Dermis blood vessel endothelial cell (primary cell): ENCODE measurements at places on chromosomes 13 and 19. TPM values are rescaled to one million over a fixed set of nuclear protein-coding genes. Genes with fewer than 3 reads are reported as not detected.

Gene CD320
- 38.8 and 57.5 TPM in 2 replicates for total RNA-seq

- DNase-seq = no peak
These were observed 289.2 kb downstream of the FGF9 start for GRCh38 chr13:21960108-21960507.

GRCh38 chr13:46520166-46520565 lies 32.8 kb upstream of the LRCH1 start:
- DNase-seq = peak; percentile 94

- DNase-seq = no peak
These were observed 2.1 kb upstream of the VWA8 start for GRCh38 chr13:41962994-41963393.

DNA sequence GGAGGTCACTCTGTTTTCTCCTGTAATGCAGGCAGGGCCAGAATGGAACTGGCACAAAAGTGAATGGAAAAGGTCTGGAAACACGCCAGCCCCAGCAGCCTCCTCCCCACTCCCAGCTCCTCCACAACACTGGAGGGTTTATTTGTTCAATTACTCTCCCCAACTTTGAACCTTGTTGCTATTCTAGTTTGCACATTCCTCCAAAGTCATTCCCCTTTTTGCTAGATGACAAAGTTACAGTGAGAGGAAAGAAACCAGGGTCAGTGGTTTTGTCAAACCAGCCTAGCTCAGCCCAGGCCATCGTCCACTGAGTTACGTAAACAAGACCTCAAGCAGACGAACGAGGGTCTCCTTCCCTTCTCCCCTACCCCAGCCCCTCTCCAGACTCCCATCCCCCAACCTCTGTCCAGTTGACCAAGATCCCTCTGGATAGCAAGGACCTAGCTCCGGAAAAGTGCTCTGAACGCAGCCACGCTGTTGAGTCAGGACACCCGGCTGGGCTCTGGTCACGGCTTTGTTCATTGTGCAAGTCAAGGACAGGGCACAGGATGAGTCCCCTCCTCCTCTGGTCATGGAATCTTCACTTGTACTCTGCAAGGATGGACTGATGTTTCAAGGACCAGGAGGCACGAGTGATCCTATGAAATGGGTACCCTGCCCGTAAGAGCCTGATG lies 180.0 kb downstream of the USP12 start:
- DNase-seq = no peak

GRCh38 chr19:57583104-57583520 lies 833 bp upstream of the ZIK1 start:
- DNase-seq = no peak

DNA sequence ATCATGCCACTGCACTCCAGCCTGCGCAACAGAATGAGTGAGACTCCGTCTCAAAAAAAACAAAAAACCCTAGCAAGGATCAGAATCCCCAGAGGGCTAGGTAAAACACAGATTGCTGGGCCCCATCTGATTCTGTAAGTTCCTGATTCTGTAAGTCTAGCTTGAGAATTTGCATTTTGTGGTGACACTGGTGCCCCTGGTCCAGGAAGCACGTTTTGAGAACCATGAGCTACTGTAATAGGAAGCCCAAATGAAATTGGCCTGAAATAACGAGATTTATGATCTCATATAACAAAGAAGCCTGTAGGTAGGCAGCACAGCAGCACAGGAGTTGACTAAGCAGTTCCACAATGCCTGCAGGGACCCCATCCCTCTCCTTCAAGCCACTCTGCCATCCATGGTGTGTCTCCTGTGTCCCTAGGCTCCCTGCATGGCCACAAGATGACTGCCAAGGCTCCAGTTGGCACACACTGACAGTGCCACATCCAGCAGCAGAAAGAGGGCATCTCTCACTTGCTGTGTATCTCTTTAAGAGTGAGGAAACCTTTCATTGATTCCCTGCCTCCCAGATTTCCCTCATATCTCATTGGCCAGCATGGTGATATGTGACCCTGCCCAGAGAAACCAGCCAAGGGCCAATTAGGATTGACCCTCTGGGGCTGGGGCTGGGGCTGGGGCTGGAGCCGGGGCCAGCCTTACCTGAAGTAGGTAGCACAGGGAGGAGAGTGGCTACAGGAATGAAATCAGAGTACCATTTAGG lies 21.7 kb downstream of the SIPA1L3 start:
- DNase-seq = no peak

Gene C19orf38
- not detected in 2 replicates for total RNA-seq

DNA sequence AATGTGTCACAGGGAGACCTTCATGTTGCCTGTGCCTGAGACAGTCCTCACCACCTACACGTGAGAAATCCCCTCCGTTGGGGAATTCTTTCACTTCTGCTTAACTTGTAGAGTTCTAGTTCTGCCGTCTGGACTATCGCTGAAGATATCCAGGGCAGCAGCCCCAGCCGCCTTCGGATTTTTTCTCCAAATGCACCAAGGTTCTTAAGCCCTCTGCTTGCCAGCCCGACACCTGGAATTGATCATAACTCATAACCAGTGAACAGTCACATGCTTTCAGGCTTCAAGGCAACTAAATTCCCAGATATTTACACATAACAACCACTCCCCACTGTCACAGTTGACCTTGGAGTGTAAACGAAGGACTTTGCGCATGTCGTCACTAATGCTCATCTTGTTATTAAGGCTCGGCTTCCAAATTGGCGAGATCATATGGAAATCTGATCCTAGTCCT lies 114.4 kb downstream of the RAB20 start:
- DNase-seq = no peak

Gene COMP
- not detected in 2 replicates for total RNA-seq

Gene TMEM255B
- 45.1 and 72.3 TPM in 2 replicates for total RNA-seq

DNA sequence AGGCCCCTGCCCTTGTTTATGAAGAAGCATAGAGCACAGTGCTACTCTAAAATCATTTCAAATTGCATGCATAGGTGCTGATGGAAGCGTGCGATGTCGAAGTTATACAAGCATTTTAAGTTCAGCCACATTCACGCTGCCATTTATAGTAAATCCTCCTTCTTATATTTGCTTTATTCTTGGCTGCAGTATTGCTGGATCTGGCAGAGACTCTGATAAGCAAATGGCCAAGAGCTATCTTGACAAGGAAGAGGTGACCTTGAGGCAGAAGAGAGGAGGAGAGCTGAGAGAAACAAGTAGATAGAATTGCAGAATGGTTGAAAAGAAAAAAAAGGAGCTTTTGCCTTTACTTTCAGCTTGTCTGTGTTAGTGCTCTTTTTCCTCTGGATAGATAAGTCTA lies 18.9 kb upstream of the MYO16 start:
- no peak for DNase-seq

- DNase-seq = no peak
These were observed 11.5 kb upstream of the CBY2 start for GRCh38 chr13:45690636-45691035.

DNA sequence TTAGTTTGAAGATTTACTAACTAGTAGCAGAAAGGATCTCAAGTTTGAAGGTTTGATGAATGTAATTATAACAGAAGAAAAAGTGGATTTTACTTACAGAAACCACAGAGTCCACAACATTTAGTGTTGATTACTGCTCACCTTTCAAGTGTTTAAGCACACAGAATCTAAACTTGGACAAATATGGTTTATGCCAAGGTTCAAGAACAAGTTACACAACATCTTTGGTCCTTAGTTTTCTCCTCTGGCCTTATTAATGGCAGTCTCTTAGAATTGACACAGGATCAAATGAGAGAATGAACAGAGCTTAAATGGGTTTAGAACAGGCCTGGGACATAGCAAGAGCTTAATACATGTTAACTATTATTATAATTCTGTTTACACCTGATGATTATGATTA lies 133.0 kb downstream of the RBM26 start:
- DNase-seq = no peak

DNA sequence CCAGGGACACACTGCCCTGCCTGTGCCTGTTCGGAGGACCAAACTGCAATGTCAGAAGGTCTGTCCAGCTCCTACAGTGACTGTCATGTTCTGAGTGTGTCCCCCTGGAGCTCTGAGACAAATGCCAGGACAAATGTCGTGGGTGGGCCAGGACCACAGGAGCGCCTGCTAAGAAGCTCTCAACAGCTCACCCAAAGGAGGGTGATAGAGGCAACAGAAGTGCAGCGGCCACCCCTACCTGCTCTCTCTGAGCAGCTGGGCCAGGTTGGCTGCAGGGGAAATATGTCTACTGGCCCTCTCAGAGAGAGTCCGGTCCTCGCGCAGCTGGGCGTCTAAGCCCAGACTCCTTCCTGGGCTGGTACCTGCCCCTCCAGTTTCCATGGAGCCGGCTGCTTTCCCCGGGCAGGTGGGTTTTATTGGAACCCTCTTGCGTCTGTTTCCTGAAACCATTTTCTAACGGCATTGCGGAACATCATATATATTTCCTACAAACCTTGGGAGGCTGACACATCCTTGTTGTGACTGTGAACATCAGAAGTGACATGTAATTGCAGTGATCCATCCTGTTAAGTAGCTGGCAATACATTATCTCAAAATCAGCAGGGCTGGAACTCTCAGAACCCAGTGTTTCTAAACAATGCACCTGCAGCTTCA lies 78.1 kb downstream of the CHST8 start:
- no peak for DNase-seq

GRCh38 chr13:98189841-98190505 lies 12.9 kb upstream of the RNF113B start:
- DNase-seq = peak; percentile 17

Gene MEDAG
- total RNA-seq = 30.6 and 37.1 TPM in 2 replicates

GRCh38 chr19:8017808-8018207 lies 12.4 kb upstream of the ELAVL1 start:
- peak; percentile 32 for DNase-seq

- DNase-seq = no peak
These were observed 5.4 kb downstream of the SOX21 start for GRCh38 chr13:94706843-94707399.

DNA sequence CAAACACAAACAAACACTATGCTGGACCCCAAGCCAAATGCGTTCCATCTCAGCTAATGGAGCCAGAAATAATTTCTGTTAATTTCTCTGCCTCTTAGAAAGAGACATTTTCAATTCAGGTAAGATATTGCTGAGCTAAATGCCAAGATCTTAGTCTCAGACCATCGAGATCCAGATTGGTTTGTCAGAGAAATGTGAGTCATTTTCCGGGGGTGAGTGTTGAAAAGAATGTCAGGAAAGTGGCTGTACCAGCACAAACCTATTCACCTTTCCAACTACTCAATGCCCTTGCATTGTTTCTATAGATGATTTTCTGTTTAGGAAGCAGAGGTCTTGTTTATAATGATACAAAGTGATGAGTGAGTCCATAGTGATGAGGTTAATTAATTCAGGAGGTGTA lies 266.8 kb upstream of the TSHZ3 start:
- DNase-seq = no peak

DNA sequence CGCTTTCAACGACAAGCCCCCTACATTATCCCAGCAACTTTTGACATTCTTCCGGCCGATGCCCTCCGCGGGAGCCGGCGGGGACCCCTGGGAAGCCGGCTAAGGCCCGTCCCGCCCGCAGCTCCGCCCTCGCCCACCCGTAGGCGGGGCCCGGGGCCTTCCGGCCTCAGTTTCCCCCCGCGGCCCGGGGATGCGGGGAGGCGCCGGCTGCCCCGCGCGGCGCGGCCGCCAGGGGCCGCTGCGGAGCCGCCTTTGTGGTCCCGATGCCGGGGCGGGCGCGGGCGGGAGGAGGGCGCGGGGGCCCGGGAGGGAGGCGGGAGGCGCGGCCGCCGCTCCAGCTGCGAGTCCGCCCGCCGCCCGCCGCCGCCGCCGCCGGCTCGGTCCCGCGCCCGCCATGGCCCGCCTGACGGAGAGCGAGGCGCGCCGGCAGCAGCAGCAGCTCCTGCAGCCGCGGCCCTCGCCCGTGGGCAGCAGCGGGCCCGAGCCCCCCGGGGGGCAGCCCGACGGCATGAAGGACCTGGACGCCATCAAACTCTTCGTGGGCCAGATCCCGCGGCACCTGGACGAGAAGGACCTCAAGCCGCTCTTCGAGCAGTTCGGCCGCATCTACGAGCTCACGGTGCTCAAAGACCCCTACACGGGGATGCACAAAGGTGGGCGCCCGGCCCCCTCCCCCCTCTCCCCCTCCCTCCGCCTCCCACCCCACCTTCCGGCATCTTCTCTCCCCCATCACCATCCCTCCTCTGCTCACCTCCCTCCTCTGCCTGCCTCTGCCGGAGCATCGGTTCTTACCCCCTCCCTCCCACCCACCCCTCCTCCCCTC lies at the start of gene CELF5:
Gene CELF5, plus strand, starts transcription at position 316 of the 823 bp plus-strand sequence. Its CDS starts 79 bp downstream, at position 395.
- peak; percentile 34 for DNase-seq

DNA sequence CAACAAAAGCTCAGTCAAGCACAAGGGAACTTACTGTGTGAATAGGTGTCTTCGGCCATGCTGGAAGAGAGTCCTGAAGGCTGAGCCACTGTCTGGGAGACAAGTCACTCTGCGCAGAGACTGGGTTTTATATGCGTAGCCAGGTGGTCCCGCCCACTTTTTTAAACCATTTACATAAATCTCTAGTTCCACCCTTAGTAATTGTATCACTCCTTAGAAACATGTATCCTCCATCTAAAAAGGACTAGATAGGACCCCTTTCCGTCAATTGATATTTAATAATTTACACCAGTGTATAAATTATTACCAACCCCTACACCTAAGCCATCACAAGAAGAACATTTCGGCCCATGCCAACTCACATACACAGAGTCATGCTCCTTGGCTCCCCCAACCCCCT lies at the start of gene DUXA:
Gene DUXA, minus strand, starts transcription at position 101 of the 400 bp plus-strand sequence. Its CDS starts 42 bp downstream, at position 59.
- DNase-seq = no peak

Gene RNF225
- not detected in 2 replicates for total RNA-seq

DNA sequence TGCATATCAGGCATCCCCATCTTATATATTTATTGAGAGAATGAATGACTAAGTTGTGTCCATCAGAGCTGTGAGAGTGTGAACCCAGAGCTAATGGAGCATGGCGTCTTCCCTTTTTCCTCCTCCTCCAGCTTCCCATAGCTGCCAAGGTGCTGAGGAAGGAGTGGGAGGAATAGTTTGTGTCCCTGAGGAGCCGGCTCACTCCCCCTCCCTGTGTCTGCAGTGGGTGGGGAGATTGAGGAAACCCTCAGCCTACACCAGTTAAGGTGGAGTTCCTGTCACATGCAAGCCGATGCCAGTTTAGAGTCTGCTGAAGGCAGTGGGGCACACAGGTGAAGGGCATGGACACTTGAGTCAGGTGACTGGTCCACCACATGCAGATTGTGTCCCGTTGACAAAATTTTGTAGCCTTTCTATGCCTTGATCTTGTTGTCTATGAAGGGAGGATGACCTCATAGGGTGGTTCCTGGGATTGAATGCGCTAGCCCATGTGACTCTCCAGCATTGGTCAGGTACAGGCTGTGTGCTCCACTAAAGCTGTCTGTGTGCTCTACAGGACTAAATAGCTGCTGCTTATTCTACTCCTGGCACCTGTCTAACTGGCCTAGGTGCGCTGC lies 47.6 kb upstream of the GPI start:
- peak; percentile 73 for DNase-seq

DNA sequence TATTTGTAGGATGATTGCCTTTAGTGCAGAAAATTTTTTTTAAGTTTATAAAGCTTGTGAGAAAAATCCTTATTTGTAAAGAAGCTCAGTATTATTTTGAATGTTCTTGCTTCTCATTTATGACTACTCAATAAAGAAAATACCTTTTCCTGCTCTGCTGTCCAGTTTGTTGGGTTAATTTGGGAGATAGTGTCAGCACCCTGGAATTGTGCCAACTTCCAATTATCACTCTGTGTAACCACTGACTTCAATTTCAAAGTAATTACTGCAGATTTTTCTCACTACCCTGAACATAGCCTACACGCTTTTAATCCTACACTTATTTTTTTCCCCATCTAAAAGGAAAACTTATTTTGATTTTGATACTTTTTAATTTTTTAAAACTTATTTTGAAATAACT lies 93.1 kb downstream of the GGACT start:
- DNase-seq = no peak

GRCh38 chr13:39405107-39405506 lies 197.9 kb downstream of the LHFPL6 start:
- no peak for DNase-seq

- no peak for DNase-seq
These were observed 56.2 kb upstream of the RFC3 start for GRCh38 chr13:33761740-33762139.
